Activated T-cell treated with anti-CD3 and anti-CD28 coated beads for 24 hours (primary cell): ENCODE measurements at places on chromosomes 12 and 14.

GRCh38 chr14:46840944-46841720 is 189.6 kb upstream of the RPL10L start:
- DNase-seq: no peak

DNA sequence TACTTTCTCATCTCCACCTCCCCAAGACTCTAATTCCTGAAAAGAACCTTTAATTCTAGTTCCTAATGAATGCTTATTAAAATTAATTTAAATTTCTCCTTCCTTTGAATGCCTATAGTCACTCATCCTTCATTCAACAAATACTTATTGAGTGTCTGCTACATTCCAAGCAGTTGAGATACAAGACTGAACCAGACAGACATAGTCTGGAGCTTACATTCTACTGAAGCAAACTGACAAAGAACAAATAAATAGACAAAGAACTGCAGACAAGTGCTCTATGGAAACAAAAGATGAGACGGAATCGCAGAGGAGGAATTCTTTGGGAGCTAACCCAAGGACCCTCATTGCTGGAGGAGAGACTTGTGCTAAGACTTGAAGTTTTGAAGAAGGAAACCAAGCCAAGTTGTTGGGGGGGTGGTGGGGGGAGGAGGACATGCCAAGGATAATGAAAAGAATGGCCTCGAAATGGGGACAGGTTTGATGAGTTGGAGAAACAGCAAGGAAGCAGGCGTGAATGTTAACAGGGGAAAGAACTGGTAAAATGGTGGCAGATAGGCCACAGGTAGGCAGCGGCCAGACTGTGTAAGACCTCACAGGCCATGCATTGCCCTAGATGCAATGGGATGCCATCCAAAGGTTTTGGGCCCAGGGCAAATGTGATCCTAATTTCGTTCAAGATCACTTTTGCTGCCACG is 9.7 kb upstream of the TDG start:
- DNase-seq: no peak

GRCh38 chr12:110739894-110740293 is 2.8 kb downstream of the PPP1CC start:
- DNase-seq: no peak

DNA sequence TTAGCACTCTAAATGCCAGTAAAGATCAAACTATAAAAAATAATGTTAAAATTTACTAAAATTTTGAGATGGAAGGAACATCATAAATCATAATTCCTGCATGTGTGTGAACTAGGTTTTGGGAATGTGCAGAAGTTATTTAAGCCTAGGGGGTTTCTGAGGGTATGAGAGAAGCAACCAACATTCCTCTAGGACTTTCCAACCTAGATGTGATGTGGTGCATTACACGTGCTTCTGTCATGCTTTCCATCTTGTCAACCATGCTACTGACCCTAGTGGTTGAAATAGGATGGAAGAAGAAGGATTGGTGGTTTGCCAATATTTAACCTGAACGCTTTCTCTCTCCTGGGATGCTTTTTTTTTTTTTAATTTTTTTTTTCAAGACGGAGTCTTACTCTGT is 209.3 kb downstream of the AEBP2 start:
- no peak for DNase-seq

- DNase-seq: no peak
These were observed 24.4 kb downstream of the ETV6 start for GRCh38 chr12:11673666-11674461.

DNA sequence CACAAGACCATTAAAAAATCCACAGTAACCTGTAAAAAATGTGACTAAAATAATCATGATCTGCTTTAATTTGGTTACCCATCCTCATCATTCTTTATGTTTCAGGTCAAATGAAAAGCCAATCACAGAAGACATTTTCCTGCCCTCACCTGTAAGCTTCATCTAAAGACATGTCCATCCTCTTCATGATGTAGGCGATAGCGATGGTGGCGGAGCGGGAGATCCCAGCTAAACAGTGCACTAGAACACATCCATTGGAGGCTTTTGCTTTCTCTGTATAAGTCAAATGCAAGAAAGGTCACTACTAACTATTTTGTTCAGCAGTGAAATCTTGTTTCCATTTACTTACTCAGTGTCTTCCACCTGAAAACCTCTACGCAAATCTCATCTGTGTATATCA is 82.6 kb downstream of the DUSP16 start:
- DNase-seq: no peak
